ENCODE measurements at places on chromosomes 12 and 14.

- no peak for DNase-seq
These were observed 7.0 kb upstream of the CEBPE start for GRCh38 chr14:23125933-23126524.

GRCh38 chr12:104852102-104852501 is 106.0 kb downstream of the SLC41A2 start:
- no peak for DNase-seq

DNA sequence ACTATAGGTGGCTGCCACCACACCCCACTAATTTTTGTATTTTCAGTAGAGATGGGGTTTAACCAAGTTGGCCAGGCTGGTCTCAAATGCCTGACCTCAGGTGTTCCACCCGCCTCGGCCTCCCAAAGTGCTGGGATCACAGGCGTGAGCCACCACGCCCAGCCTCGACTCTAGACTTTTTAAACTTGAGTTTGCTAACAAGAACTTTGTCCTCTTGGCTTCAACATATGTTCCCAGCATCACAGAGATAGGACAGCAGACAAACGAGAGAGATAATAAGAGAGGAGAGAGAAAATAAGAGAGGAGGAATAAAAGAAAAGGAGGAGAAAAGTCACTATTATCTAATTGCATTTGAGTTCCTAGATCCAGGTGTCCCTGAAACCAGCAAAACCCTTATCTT is 119.1 kb downstream of the CEP83 start:
- DNase-seq: no peak

GRCh38 chr14:61997161-61997560 is 234.9 kb downstream of the SNAPC1 start:
- no peak for DNase-seq

- DNase-seq: no peak
These were observed 62.7 kb upstream of the PTGR2 start for GRCh38 chr14:73788701-73789551.

Measured in activated naive CD4-positive, alpha-beta T cell treated with anti-CD3 and anti-CD28 coated beads, Interleukin-2, amount 10 ng/mL, durations not matched to agents 7 days and 5 days (primary cell).